Karpas-422 (cell line): ENCODE measurements at places on chromosomes 6 and 20.

GRCh38 chr6:40249935-40250334, 315.7 kb upstream of the MOCS1 start:
- DNase-seq: no peak

DNA sequence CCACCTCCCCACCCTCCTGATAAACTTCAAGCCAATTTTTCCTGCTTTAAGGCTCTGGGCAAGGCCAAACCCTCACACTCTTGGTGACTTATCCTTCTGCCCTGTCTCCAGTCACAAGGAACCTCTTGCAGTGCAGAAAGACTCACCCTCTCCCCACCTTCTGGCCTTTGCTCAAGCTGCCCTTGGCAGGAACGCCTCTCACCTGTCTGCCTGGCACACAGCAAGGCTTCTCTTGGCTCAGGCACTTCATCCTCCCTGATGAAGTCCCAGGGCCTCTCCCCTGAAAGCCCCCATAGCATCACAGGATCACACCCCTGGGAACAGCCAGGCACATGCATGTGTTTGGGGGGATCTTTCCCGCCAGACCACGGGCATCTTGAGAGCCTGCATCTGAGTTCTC, 68.8 kb upstream of the NNAT start:
- no peak for DNase-seq

DNA sequence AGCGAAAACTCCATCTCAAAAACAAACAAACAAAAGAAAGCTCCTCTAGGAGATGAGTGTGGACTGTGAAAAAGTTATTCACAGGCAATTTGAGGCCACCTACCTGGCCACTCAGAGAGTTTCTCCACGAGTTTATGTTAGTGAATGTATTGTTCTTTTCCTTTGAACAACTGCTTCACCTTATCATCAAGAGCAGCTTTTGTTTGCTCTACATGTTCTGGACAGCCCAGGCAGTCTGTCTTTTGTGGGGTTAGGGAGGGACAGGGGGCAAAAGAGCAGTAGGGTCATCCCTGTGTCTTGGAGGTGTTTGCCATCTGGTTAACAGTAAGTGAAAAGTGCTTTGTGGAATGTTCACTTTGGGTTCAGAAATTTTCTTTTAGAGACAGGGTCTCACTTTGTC, 8.0 kb downstream of the CASS4 start:
- no peak for DNase-seq

DNA sequence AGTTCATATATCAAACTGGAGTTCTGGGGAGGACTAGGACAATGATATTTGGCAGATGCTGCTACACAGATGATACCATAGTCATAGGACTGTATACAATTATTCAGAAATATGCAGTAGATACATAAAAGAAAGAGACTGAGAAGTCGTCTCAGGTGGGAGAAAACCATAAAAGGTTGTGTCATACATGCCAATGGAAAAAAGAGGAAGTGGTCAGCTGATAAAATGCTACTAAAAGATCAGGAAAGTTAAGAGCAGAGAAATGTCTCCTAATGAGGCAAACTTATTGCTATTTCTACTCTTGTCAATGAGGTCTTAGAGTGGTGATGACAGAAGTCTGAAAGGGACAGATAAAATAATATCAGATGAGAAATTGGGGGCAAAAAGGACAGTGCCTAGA, 407.6 kb downstream of the COL12A1 start:
- DNase-seq: no peak

- no peak for DNase-seq
These were observed 108.9 kb upstream of the AHI1 start for GRCh38 chr6:135606392-135606791.

GRCh38 chr6:25315194-25316177, 36.3 kb downstream of the CARMIL1 start:
- DNase-seq: no peak

- no peak for DNase-seq
These were observed 42.6 kb upstream of the HMGN3 start for GRCh38 chr6:79277109-79277508.

DNA sequence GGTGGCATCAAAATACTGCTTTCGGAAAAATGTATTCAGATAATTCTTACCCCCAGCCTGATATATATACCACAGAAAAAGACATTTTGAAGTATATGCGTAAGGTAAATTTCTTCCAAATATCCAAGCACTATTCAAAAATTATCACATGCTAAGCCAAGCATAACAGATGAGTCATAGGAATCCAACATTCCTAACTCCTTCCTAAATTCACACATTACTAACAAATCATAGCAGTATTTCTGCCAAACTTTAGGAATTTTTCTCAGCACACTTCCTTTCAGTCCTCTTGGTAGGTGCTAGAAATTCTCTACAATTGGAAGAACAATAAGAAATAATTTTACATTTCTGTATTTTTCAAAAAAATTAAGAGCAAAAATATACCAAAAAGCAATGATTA, 417.5 kb downstream of the EYS start:
- DNase-seq: no peak

GRCh38 chr6:79742030-79742429, 110.9 kb downstream of the SH3BGRL2 start:
- DNase-seq: no peak

DNA sequence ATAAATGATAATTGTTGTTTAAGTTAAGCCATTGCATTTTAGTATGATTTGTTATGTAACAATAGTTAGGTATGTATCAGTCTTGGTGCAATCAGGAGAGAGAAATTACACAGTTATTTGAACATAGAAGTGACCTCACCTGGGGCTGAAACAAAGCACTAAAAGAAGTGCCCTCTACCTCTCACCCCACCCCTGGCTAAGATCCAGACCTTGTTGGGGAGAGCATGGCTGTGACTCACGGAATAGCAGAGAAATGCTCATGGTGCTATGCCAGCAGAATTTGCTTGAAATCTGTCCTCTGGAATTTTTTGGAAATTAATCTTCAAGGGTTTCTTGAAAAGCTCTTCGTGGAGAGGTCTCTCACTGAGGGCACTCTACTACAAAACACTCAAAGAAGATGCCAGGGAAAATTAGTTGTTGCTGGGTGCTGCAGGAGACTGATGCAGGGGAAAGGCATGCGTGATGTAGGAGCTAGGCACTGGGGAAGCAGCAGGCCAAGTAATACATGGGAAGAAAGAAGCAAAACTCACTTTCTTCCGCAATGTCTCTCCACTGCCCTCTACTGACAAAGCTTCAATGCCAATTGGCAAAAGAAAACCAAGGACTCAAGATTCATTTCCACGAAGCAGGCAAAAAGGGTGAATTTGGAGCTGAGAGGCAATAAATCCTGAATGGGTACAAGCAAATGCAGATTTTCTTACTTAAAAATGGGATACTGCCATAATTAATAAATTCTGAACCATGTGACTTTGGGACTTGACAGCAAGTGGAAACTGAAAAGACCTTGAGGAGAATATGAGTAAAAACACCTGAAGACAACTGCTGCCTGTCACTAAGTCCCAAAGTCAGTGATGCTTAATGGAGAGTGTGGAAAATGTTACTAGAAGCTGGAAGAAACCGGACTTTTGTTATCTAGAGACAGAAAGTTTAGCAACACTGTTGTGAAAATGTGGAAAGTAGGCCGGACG, 136.3 kb upstream of the ZNF184 start:
- peak; percentile 76 for DNase-seq

- DNase-seq: no peak
These were observed 52.5 kb downstream of the FAXC start for GRCh38 chr6:99297006-99297405.

DNA sequence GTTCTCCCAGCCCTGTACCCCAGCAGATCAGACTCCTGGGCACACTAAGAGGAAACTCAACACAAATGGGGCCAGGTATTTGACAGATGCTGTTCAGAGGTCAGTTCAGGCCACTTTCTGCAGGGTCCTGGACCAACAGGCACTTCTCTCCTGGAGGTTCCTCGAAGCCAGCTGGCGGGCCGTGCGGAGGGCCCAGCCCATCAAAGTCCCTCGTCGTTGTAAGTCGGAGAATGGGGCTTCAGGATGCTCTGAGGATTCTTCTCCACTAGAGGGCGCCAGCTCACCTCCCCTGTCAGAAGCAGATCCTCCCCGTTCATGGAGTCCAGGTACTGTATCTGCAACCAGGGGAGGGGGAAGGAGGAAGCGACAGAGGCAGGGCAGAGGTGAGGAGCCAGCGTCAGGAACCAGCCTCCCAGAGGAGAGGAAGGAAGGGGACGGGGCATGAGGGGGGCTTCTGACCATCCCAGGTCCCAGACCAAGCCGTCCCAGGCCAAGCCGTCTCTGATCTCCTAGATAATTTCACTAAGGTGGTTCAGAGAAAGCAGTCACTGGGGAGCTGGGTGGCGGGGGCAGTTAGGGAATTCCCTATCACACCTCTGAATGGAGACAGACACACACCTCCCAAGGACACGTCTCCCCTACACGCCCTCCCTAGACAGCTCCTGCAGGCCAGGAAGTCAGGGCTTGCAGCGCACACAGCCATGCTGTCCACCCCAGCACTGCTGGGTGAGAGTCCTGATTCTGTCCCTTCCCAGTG, 11.7 kb upstream of the FAM83C start:
- DNase-seq: peak; percentile 95

DNA sequence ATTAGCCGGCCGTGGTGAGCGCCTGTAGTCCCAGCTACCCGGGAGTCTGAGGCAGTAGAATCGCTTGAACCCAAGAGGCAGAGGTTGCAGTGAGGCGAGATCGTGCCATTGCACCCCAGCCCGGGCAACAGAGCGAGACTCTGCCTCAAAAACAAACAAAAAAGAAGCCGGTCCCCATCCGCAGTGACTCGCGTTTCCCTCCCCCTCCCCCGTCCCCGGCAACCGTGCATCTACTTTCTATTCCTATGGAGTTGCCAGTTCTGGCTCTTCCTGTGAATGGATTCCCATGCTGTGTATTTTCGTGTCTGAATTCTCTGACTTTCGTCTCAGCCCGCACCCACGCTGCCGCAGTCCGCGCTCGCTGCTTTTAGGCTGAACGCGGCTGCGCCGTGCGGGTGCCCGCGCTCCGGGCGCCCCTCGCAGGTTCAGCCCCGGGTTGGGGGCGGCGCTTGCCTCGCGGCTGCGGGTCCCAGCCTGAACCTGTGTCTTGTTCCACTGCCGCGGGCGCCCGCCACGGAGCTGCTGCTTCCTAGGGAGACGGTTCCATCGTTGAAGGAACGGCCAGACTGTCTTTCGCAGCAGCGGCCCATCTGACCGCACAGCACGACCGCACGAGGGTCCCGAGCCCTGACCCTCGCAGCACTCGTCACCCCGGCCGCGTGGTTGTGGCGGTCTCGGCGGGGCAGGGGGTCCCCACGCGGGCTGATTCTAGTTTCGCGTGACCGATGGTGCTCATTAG, 1.1 kb upstream of the MRGBP start:
- peak; percentile 75 for DNase-seq

DNA sequence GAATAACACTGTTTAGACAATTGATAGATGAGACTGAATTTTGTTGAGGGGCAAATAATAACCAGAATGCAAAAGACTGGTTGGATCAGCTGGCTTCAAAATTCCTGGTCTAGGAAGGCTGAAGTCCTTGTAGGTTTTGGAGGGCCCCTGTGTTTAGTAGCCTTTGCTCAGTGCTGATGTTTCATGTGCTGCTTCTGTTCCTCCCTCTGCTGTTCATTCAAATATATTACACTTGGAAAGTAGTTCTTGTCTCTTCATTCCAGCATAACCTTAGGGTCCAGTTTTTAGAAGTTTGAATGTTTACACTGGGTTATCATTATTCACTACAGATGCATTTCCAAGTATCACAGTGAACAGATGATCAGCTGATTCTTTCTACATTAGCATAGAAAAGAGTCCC, 72.5 kb downstream of the FLRT3 start:
- DNase-seq: peak; percentile 43

DNA sequence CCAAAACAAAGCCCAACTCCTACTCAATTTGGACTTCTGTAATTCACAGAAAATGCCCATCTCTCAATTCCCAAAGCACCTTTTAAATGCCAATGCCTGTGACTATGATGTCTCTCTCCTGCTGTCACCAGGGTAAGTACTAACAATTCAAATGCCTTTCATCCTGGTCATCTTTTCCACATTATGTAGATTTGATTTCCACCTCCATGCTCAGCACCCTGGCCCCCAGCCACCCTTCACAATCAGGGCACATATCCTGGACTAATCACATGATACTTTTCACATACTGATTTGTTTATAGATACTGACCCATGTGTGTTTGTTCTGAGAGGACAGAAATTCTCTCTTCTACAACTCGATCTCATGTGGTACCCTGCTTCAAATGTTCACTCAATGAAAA, 236.3 kb downstream of the PTPRK start:
- DNase-seq: no peak
